ENCODE measurements at places on chromosomes 2 and 18.

- DNase-seq = no peak
These were observed 33.8 kb downstream of the PID1 start for GRCh38 chr2:229237270-229237669.

DNA sequence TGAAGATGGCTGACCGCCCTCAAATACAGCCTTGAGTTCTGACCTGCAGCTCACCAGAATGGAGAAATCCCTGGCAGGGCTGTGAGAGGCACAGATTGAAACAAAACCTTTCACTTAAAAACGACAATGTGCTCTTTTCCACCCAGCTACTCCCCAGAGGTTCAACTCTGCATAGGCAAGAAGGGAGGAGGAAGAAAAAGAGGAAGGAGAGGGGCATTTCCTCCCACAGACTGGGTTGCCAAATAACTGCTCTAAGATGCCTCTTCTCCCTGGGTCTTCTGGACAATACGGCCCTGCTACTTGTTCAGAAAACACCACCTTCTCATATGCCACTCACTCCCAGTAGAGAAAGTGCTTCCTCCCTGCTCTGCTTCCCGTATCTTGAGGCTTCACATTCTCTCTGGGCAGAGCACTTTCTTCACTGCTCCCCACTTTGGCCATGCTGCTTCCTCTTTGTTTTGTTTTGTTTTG lies 136.4 kb upstream of the SLC1A4 start:
- DNase-seq = no peak

DNA sequence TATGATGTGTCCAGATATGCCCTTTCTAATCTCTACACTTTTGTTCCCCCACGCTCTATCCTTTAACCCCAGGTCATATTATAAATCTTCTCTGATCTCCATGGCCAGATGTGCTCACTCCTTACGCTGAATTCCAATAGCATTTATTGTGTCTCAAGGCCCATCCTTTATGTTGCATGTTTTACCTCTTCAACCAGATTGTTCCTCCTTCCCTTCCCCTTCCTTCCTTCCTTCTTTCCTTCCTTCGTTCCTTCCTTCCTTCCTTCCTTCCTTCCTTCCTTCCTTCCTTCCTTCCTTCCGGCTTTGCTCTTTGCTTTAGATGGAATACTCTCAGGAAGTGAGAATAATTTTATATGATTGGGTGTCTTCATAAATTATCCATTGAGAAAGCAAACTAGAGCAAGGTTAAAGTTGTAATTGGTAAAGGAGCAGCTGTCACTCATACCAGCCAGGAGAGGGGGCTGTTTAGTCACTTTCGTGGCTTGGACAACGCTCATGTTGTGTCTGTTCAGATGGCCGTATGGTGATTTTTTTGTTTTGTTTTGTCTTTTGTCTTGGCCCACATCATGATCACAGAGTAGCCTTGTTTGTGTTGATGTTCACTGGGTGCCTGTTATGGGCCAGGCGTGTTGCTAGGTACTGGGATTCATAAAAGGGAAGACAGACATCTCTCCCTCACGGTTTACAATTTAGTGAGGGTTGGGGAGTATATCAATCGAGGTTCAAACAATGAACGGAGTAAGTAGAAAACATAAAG lies 68.0 kb downstream of the DAW1 start:
- DNase-seq = no peak

- no peak for DNase-seq
These were observed 63.5 kb downstream of the TCF4 start for GRCh38 chr18:55524353-55525073.

DNA sequence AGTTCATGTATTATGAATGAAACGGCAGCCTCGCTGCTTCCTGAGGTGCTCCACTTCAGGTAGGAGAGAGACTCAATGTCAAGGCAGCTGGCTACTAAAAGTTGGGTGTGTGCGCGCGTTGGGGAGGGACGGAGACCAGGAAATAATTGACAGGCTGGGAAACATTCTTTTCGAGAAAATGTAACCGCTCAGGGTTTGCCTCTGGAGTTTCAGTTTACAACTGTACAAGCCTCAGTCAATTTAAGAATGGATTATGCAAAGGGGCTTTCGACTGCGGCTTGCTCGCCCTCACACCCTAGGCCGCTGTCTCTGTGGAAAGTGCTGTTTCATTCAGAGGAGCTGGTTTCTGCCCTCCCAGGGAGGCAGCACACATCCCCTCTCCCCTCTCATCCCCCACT lies 4.4 kb upstream of the SPRED2 start:
- DNase-seq = no peak

DNA sequence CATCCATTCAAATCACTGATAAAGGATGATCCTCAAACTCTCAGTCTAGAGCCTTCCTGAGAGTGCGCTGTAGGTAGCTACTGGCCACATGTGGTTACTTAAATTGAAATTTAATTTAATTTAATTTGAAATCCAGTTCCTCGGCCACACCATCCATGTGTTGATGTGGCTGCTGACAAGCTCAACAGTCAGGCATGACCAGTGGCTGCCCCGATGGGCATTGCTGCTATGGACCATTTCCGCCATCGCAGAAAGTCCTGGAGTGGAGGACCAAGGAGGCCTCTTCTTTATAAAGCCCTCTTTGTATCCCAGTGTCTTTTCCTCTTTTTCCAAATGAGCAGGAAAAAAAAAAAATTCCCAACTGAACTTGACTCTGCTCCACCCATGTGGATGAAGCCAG lies 100.6 kb downstream of the HDAC4 start:
- DNase-seq = no peak

DNA sequence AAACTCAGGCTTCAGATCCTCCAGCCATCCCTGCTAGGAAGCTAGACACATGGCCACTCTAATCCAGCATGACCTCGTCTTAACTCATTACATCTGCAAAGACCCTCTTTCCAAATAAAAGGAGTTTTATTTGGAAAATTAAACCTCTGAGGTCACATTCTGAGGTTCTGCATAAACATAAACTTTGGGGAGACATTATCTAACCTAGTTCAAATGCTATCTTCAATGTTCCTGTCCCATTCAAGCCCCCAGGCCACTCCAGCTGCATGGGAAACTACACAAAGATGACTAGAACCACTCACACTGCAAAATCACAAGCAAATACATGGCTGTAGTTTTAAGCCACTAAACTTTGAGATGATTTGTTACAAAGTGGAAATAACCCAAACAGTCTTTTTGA lies 99.0 kb upstream of the RNF152 start:
- DNase-seq = no peak

DNA sequence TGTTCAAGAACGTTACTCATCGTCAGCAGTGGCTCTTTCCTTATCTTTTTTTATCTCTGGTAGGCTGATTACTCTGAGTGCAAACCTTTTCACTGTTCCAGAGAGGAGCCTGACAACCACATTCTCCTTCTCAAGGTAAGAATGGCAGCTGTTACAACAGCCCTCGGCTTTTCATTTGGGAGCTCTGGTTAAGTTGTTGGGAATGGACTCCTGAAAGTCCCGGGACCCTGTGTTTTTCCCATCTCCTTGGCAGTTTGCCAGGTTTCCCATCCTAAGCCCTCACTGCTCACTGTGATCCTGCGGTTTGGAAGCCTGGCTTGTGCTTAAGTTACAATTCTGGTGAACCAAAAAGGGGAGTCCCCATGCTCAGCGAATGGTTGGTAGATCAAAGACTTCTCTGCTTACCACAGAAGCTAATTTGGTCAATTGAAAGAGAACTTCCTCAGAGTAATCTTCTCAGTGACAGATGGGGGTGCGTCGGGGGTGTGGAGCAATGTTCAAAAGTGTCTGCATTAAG lies 122.3 kb downstream of the LYPD6B start:
- DNase-seq = peak; percentile 61

GRCh38 chr2:179170901-179171300 lies 93.7 kb downstream of the SESTD1 start:
- no peak for DNase-seq

- DNase-seq = no peak
These were observed 115.7 kb downstream of the CMPK2 start for GRCh38 chr2:6749962-6750361.

DNA sequence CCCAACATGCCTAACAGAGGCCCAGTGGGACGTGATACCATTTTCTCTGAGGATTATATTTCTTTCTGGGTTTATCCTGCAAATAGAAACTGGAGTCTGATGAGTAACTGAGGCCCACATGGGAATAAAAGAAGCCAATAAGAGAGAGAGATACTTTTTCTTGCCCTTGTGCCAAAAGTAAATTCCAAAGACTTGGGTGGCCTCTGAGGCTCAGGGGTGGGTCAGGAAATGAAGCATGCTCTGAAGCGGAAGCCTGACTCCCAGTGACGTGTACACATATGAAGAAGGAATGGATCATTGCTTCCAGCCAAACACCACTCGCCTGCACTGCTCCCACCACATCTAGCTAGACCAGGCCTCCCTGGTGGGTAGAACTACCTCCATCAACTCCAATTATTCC lies 273.6 kb upstream of the NCKAP5 start:
- peak; percentile 88 for DNase-seq

DNA sequence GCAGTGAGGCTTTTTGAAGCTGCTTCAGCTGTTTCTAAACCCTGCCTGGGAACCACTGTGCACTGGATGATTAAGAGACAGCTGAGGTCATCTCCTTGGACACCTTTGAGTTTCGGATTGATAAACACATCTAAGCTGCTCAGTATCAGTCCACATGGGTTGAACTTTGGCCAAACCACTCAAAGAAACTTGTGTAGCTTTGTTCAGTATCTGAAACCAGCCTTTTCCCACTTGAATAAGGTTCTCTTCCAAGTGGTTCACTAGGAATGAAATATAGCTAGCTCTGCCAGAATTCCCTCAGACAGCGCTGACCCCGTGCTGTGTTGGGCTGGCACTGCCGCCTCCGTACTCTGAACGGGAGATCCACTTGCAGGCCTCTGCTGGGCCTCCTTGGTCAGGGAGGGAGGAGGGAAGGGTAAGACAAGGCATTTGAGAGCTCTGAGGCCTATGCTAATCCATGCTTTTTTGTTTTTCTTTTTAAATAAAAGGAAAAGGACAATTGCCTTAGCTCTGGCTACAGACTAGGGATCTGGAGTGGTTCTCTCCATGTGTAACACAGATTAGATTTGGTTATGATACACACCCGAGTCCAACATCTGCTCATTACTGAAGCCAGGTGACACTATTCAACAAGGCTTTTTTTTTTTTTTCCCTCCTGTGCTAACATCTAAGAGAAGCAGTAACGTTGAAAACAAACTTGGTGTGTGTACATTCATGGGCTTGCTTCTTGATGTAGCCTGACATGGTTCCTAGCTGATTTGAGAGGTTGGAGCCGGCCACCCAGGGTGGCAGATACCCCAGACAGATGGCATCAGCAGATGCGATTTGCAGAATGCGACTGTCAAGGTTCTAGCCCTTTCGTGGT lies 67.7 kb downstream of the NCK2 start:
- peak; percentile 13 for DNase-seq

DNA sequence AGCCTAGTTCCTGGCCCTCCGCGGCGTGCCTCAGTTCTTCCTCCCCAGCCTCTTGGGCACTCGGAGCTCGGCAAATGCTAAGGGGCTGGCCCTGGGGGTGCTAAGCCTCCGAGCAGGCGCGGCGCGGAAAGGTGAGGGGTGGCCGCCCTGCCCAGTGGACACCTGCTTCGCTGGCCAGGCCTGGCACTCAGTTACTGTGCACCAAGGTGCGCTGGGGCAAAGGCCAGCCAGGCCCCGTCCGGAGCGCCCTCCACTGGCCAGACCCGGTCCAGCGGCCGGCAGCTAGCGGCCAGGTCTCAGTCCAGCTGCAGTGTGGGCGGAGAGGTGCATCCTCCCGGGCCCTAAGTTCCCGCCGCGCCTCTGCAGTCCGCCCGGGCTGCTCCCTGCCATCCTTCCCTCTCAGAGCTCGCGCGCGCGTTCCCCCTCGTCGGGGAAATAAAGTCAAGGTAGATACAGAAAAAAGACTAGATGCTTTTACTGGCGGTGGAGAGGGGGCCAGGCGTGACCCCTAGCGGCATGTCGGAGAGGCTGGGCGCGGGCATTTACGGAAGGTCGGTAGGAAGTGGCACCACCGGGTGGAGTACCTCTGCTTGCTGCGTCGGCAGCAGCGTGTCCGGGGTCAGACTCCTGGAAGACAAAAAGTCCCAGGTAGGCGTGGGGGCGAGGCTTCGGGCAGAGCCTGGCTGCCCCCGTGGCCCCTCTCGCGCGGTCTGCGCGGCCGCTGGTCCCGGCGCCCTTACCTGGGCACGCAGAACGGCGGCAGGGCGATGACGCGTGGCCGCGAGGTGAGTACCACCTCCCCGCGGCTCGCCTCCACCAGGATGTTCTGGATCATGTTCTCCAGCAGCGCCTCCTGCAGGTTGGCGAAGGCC lies 9.4 kb upstream of the CRYBA2 start:
- DNase-seq = no peak

DNA sequence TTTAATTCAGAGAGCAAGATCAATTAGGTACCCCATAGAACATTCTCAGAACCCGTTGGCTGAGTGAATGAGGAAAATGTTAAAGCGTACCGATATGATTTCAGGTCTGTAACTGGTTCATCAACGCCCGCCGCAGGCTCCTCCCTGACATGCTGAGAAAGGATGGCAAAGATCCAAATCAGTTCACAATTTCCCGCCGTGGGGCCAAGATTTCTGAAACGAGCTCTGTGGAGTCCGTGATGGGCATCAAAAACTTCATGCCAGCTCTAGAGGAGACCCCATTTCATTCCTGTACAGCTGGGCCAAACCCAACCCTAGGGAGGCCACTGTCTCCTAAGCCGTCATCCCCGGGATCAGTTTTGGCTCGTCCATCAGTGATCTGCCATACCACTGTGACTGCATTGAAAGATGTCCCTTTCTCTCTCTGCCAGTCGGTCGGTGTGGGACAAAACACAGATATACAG lies 7.3 kb downstream of the TGIF1 start:
- DNase-seq = peak; percentile 6

DNA sequence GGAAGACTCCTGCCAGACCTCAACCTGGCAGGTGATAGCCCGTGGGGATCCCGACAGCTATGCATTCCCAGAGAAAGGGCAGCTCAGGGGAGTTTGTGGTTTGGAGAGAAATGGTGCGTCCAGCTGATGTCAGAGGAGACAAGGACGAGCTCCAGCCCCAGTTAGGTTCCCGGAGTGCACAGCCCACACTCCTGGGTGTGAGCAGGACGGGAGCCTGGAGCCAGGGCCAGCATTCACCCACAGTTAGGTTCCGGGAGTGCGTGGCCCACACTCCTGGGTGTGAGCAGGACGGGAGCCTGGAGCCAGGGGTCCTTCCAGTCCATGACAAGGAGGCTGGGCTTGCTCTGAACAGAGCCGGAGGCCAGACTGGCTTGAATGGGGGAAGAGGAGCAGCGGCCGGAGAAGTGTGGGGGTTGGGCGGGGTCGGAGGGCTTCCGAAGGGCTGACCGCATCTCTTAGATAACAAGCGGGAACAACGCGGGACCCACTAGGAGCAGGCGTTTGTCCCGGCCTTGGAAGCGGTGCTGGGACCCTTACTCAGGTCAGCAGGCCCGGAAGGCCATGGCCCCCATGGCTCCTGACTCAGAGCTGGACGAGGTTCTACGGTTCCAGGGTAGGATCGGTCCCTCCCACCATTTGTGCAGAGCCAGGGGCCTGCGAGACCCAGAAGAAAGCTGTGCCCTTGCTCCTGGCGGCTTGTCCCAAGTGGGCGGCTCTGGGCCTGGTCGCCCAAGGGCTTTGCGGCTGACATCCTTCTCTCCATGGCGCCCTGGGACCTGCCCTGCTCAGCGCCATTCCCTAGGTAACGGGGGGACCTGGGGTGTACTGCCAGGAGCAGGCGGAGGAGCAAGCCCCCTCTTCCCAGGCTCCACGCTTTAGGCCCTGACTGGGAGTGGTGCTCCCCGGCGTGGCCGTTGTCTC lies 185.6 kb downstream of the RTP5 start:
- DNase-seq = no peak

Measured in foreskin keratinocyte (primary cell).